ENCODE measurements at places on chromosomes 6 and 20.

DNA sequence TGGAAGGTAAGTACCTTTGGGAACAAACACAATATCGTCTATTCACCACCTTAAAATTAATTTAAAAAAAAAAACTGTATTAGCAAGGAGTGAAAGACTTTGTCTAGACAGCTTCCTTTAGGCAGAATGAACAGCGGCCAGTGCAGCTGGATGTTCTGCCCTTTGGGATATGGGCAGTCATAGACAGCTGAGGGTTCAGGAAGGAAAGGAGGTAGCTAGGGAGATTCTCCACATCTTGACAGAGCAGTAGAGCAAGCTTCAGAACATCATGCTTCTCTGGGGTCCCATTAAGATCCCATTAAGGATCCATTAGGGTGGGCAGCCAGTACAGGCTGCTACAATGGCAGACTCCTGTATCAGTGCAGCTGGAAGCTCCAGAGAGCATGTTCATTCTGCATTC, 46.5 kb upstream of the PLCB4 start:
- no peak for DNase-seq

DNA sequence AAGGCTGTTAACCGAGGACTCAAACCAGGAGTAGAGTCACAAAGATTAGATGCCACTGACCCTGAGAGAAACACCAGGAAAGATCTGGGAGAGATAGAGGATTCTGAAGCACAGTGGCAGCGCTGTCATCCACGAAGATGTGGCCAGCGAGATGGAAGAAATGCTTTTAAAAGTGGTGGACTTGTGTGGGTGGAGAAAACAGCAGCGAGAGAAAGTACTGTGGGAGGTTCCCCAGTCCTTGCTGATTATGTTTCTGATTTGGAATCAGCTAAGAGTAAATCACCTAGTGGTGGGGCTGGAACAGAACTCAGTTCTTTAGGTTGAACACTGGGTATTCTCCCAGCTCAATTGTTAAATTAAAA, 435 bp upstream of the ZNF322 start:
- DNase-seq: no peak

- DNase-seq: no peak
Observed at GRCh38 chr6:149499066-149499465, 14.3 kb upstream of the ZC3H12D start.

- DNase-seq: no peak
Observed at GRCh38 chr6:163837691-163838431, 423.3 kb downstream of the QKI start.

DNA sequence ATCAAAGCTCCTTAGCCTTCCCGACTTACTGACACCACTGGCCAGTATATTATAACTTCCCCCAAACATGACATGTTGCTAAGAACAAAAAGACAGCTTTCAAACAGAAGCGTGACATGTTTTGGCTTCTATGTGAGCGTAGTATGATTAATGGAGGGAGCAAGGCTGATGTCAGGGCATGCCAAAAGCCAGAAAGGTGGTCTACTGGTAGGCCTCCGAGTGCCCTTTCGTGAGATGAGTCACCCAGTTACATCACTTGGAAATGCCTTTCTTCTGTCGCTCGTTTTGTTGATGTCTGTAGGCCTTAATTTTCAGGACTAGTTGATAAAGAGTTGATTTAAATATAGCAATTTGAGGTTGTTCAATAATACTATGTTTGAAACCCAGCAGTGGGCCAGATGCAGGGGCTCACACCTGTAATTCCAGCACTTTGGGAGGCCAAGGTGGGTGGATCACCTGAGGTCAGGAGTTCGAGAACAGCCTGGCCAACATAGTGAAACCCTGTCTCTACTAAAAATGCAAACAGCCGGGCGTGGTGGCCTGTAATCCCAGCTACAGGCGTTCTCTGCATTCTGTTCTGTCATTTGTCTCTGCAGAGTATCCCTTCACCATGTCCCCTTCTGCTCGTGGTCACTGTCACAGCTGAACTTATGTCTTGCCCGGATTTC, 53.3 kb downstream of the CNKSR3 start:
- DNase-seq: no peak

GRCh38 chr6:44044154-44044539, 83.1 kb downstream of the MRPL14 start:
- no peak for DNase-seq

DNA sequence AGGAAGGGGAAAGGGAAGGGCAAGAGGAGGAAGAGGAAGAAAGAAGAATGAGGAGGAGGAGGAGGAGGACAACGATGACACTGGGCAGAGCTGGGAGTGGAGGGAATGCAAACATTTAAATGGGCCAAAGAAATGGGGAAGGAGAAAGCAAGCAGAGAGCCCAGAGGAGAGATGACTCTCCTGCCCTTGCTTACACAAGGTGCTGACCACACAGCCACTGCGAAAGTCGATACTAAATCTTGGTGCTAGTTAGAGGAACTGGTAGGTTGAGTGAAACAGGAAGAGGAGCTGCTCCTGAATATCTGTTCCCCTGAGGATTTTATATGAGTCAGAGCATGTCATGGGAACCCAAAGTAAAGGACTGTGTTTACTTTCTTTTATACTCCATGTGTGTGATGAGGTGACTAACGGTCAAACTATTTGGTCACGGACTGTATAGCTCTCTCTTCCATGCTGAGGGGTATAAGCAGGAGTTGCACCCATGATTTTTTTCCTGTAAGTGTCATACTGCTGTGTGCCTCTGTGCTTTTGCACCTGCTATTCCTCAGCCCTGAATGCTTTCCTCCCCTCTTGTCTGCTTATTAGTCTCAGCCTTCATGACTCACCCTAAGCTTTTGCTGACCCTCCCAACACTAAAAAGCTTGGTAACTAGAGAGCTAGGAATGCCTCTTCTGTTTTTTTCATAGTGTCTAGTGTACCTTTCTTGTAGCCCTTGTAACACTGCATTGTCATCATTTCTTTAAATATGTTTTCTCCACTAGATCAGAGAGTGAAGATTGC, 9.5 kb upstream of the PAQR8 start:
- DNase-seq: no peak

- DNase-seq: no peak
Observed at GRCh38 chr20:59007665-59008511, 834 bp upstream of the CTSZ start.

- peak; percentile 42 for DNase-seq
Observed at GRCh38 chr6:169722362-169723199, 1.7 kb downstream of the PHF10 start.

DNA sequence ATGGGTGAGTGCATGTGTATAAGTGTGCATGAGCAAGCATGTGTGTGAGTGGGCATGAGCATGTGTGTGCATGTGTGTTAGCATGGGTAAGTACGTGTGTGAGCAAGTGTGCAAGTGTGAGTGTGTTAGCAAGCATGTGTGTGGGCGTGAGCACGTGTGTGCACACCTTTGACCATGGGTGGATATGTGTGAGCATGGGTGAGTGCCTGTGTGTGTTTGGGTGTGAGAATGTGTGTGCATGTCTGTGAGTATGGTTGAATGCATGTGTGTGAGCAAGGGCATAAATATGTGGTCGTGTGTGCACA, 84.6 kb downstream of the DLL1 start:
- no peak for DNase-seq

DNA sequence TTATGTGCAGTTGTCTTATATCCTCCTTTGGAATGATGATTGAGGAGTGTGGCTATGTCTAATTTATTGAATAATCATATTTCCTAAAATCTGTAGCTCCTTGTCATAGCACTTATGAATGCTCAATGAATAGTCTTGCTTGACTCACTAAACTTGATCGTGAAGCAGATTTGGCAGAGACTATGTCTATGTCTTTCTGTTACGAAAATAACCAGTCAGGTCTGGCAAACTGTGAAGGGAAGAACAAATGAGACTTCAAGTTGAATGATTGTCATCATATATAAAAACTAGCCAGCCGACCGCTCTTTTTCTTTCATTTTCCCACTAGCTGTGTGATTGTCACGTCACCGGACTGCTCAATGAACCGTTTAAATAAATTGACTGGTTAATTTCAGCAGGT, 1303.9 kb upstream of the GJE1 start:
- DNase-seq: no peak

DNA sequence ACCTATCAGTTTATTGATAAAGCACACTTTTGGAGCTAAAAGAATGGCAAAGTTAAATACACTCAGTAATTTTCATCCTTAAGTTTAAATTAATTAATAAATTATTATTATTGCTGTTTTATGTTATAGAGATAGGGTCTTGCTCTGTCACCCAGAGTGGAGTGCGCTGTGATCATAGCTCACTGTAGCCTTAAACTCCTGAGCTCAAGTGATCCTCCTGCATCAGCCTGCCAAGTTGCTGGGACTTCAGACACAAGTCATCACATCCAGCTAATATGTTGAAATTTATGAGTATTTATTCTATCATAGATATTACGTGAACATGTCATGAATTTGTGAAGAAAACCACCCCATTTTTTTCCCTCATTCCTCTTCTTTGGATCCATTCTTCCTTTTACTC, 64.2 kb downstream of the GJA1 start:
- DNase-seq: no peak

DNA sequence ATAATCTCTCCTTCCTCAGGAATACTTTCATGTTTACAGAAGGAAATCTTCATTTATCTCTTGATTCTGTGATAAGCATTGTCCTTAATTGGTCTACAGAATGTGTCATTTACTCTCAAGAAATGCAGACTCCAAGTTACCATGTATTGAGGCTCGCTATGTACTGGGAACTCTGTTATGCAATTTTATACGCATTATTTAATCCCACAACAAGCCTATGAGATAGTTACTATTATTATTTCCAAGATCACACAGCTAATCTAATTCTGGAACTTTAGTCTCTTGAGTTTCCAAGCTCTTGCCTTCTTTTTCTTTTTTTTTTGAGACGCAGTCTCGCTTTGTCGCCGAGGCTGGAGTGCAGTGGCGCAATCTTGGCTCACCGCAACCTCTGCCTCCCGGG, 30.0 kb upstream of the RAB23 start:
- DNase-seq: no peak

GRCh38 chr6:24064832-24065231, 61.2 kb upstream of the NRSN1 start:
- no peak for DNase-seq

GRCh38 chr6:40996591-40997233, 42.3 kb downstream of the UNC5CL start:
- DNase-seq: peak; percentile 47

GRCh38 chr6:138580801-138581200, 81.5 kb upstream of the NHSL1 start:
- no peak for DNase-seq

GRCh38 chr6:144170044-144170443, 19.7 kb downstream of the STX11 start:
- DNase-seq: no peak

DNA sequence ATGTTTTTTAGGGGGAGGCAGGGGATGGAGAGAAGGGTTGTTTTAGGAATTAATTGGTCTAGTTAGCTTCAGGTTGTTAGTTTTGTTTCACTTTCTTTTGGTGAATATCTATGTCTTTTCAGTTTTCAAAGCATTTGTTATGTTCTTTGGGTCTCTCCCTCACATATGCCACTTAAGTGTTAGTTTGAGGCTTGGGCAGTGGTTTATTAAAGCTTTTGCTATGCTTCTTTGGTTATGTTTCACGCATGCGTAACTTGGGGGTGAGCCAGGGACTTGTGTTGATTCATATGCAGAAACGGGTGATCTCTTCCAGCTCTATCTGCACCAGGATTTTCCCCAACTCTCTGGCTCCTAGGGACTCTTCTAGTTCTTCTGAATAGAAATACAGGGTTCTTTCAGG, 11.4 kb upstream of the MMS22L start:
- DNase-seq: no peak

DNA sequence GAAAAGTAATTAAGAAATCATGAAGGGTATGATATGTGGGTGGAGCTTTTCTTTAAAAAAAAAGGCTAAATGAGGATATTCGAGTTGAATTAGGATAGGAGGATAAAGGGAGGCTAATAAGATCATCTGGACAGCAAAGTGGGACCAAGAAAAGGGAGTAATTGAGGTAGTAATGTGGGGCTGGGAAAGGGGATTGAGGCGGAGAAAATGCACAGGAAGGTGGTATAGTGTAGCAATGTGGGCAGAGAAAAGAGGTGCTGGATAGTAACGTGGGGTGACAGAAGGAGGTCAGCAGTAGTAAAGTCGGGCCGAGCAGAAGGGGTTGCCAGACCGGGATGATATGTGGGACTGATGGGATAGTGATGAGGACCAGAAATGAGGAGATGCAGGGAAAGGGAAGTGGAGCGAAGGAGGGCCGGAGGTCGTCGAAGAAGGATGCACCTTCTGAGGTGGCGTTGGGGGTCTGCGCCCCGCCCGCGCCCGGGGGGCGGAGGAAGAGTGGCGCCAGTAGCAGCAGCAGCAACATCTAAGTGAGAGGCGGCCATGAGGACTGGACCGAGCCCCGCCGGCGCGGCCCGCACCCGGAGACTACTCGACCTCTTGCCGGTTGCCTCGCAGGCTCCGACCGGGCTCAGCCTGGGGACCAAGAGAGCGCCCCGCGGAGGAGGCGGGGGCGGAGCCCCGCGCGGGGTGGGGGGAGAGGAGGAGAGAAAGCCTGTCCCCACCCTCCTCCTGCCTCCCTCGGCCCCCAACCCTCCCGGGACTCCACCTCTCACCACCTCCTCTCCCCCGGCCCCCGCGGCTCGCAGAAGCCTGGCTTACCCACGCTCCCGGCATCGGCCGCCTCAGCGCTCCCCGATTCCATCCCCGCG, 887 bp downstream of the GABBR1 start:
- DNase-seq: peak; percentile 58

GRCh38 chr20:47256668-47257236, 99.7 kb downstream of the ZMYND8 start:
- DNase-seq: no peak

- no peak for DNase-seq
Observed at GRCh38 chr6:143023695-143024094, 37.0 kb upstream of the AIG1 start.

DNA sequence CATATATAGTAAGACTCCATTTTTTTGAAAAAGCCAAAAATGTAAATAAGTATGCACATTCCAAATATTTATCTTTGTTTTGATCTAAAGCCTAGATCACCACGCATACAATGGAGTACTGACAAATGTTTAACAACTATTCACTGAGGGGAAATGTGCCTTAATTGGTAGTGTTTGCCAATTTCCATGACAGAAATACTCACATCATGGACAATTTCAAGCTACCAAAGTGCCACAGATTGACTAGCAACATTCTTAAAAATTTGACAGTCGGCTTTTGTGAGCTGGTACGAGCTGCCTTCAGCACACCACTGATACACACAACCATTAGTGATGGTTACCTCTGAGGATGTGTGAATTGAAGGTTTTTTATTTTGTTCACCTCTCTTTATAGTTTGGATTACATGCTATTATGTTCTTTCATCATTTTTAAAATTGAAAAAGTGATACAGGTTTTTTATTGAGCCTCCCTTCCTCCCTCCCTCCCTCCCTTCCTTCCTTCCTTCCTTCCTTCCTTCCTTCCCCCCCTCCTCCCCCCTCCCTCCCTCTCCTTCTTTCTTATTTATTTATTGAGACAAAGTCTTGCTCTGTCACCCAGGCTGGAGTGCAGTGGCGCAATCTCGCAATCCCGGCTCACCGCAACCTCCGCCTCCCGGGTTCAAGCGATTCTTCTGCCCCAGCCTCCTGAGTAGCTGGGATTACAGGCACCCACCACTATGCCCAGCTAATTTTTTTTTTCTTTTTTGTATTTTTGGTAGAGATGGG, 19.2 kb downstream of the SMPDL3A start:
- no peak for DNase-seq

Data from endothelial cell (in vitro differentiated cells).